ENCODE measurements at places on chromosomes 4 and X.

DNA sequence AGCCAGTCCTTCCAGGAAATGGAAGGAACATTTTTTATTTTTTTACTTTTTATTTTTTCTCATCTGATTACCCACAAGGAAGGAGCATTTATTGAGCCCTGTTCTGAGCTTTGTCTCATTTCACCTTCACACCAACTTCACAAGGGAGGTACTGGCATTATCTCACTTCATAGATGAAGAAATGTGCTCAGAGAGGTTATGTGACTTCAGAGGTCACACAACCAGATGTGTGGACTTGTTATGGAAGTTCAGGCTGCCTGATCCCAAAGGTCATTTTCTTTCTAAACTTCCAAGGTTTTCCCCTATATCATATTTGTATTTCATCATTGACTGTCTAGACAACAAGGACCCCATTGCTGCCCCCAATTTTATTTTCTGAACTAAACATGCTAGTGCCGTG lies 160.3 kb downstream of the DCLK2 start:
- no peak for DNase-seq

DNA sequence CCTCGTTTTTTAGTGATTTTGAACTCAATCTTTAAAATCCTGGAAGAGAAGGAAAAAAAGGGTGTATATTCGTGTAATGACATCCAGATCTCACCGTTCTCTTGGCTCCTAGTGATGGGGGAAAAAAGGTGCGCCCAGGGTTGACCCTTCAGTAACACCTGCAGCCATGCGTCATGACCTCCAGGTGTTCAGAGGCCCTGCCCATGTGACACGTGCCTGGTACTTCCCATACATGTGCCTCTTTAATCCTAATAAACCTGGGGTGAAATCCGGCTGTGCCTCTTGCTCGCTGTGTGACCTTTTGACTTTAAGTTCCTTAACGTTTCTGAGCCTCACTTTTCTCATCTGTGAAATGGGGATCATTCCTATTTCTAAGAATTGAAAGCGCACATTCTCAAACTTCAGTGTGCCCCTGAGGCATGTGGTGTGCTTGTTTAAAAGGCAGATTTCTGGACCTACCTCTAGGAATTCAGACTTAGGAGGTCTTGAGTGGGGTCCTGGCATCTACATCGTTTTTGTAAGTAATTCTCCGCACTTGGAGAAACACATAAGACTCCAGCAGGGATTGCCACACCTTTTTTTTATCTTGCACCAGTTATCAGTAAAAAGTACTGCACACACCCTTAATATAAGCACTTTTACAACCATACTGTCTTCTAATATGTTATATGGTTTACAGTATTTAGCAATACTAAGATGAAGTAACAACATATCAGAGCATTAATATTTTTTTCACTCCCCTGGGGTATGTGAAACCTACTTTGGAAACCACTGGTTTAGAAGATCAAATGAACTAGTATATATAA lies 90.1 kb downstream of the RELL1 start:
- DNase-seq: no peak

- DNase-seq: no peak
These were observed 45.0 kb downstream of the PDHA1 start for GRCh38 chrX:19388741-19389140.

DNA sequence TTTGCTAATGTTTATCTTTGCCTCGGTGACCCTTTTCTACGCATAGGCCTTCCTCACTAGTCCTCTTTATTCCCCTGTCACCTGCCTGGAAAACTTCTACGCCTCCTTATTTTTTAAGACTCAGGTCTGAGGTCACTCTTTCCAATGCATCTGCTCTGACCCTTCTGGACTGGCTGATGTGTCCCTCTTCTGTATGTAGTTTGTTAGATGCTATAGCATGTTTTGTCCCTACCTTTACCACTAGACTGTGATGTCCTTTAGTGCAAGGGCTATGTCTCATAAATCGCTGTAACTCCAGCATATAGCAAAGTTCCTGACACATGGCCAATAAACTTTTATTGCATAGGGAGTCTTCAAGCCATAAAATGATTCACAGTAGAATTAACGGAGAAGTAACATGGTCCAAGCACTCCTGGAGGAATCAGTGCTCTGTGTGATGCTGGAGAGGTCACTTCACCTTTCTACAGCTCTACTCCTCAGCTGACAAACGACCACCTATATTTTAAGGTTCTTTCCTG lies 872.5 kb upstream of the SLIT2 start:
- DNase-seq: no peak

GRCh38 chrX:28225513-28225912 lies 244.3 kb upstream of the DCAF8L1 start:
- DNase-seq: no peak

DNA sequence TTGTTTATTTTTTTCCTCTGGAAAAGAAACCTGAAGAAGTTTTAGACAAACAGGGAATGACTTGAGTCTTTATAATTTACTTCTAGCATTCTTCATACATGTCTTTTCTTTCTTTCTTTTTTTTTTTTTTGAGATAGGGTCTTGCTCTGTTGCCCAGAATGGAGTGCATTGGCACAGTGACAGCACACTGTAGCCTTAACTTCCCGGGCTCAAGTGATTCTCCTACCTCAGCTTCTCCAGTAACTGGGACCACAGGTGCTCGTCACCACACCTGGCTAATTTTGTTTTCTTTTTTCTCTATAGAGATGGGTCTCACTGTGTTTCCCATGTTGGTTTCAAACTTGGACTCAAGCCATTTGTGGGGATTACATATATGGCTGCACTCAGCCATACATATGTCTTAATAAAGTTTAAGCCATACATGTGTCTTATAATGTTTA lies 71.8 kb downstream of the RAPGEF2 start:
- DNase-seq: no peak

- no peak for DNase-seq
These were observed 76.5 kb downstream of the RTL9 start for GRCh38 chrX:110435196-110435595.

GRCh38 chr4:141119071-141119470 lies 14.2 kb downstream of the RNF150 start:
- DNase-seq: no peak

GRCh38 chr4:149999485-150000074 lies 78.7 kb upstream of the DCLK2 start:
- peak; percentile 31 for DNase-seq

DNA sequence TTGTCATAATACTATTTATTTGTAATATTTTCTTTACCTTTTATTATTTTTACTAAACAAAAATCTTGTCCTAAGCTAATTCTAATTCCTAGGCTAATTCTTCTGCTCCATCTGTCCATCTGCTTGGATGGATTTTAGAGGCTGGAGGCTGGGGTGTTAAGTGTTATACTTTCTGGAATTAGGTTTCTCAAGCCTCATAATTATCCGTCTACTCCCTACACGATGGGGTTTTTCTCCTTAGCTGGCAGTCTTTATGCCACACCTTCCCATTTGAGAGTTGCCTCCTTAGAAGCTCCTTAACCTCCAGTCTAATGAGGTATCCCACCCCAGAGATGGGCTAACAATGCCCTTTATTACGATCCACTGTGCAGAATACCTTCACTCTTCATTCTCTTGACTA lies 37.6 kb upstream of the LGI2 start:
- DNase-seq: no peak

DNA sequence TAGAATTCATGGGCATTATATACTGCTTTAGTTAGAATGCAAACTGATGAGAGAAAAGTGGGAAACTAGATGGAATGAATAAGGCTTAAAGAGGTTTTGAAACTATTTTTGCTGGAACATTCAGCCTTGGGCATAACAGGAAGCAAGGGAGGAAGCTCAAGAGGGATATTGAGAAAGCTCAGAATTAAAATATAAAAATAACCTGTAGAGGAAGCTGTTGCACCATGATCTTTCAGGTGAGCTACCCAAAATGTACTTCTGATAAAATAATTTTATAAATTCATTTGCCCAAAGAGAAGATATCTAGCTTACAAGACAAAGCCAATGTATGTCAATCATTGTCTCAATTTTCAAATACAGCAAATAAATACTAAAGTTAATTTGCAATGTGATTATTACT lies 11.3 kb downstream of the GC start:
- DNase-seq: no peak

DNA sequence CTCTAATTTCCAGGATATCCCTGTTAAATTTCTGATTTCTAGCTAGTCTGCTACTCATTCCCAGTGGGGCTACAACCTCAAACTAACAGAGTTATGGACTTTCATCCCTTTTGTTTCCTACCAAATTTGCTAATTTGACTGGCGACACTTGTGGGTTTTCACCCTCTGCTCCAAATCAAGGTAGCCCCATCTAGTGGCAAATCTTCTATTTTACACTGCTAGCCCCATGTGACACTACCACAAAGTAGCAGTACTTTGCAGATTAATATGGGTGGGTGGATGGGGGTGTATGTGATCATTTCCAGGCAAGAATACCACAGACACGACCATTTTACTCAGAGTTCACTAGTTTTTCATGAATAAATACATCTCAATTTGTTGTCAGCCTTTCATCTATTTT lies 150.3 kb downstream of the MSL3 start:
- DNase-seq: no peak

DNA sequence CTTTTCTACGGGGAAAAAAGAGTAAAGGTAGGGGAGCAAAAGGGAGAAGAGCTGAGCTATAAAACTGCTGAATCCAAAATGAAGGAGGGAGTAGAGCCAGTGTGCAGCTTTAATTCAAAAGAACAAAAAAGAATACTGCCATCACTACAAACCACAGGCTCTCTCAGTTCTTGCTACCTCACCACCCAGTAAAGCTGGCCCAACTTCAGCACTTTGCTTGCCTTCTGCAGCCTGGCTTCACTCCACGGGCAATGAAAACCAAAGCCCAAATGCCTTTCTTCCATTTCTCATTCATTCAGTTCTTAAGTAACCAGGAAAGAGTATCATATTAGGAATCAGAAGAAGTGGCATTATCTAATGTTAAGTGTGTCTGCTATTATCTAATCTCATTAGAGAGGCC lies 376.8 kb downstream of the BCOR start:
- DNase-seq: no peak
